ENCODE measurements at places on chromosomes 2 and 18.

DNA sequence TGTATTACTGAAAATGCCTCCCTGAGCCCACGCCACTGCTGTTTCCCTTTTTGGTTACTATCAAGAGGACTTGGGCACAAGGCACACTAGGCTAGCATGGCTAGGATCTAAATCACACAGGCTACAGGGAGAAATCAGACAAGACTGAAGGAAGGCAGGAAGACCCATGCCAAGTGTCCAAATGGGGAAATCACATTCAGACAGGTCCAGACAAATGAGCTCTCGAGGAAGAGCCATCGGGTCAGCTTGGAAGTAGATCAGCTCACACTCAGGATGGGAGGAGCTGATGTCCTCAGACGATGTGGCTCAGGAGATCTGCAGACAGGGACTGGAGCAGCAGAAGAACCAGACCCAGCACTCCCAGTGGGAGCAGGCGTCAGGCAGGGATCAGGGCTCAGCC, 113.2 kb downstream of the COL6A3 start:
- DNase-seq: no peak

GRCh38 chr2:130824492-130825061, 12.1 kb upstream of the ARHGEF4 start:
- no peak for DNase-seq

GRCh38 chr2:23330214-23330613, 54.8 kb upstream of the KLHL29 start:
- DNase-seq: no peak

GRCh38 chr2:71637736-71638135, 184.4 kb downstream of the DYSF start:
- DNase-seq: no peak

DNA sequence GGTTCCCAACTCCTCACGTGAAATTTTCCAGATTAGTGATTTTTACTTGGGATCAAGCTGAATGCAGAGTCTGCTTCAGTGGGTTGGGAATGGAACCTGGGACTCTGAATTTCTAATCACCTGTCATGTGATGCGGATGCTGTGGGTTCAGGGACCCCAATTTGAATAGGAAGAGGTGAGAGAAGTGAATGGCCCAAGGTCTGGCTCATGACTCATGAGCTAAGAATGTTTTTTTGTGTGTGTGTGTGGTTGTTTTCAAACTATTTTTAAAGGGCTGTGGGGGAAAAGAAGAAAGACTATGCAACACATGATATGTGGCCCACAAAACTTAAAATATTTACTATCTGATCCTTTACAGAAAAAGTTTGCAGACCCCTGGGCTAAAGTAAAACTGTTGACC, 108.5 kb upstream of the CYRIA start:
- no peak for DNase-seq

GRCh38 chr2:156649596-156649995, 213.4 kb downstream of the GPD2 start:
- DNase-seq: no peak

GRCh38 chr18:31977270-31977872, 34.4 kb upstream of the TRAPPC8 start:
- DNase-seq: no peak

- no peak for DNase-seq
Observed at GRCh38 chr2:152083202-152083875, 15.5 kb downstream of the CACNB4 start.

DNA sequence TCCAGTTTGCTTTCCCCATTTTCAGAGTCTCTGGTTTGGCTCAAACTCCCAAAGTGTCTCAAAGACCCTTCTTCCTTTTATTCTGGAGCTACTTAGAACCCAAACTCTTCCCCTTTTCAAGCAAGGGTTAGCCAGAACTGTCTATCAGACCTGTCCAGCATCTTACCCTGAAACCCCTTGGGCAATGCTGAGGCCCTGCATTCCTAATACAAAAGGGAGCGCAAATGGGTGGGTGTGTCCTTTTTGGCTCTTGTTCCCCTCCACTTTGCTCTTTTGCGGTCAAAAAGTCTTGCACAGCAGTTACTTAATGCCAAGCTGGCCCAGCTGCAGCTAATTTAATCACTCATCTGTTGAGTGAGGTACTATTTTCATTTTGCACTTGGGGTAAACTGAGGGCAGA, 231.2 kb upstream of the FOSL2 start:
- DNase-seq: no peak

GRCh38 chr2:168392024-168392423, 64.0 kb upstream of the CERS6 start:
- no peak for DNase-seq

- no peak for DNase-seq
Observed at GRCh38 chr18:39487932-39488331, 1922.3 kb upstream of the CELF4 start.

DNA sequence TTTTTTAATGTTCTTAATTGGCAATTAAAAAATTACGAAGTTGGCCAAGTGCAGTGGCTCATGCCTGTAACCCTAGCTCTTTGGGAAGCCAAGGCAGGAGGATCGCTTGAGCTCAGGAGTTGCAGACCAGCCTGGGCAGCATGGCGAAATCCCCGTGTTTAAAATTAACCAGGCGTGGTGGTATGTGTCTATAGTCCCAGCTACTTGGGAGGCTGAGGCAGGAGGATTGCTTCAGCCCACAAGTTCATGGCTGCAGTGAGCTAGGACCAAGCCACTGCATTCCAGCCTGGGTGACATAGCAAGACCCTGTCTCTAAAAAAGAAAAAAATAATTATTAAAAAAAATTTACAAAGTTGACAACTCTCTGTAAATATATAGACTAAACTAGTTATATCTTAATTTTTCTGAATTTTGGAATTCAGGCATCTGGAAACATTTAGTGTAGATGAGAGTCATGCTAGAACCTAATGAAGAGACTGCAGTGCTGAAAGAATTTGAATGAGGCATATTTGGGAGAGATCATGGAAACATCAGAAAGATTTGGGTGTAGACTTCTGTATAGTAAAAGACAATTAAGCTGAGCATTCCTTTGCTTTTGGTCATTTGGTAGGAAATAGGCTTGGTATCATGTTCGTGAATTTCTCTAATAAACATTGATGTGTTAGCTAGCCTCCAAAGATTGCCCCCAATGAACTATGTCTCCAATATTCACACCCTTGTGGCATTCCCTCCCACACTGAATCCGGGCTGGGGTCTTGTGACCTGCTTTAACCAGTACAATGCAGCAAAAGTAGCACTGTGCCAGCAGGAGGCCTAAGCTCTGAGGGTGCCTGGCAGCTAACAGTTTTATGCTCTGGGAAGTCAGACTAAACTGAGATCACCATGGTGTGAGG, 4.2 kb upstream of the ROCK1 start:
- no peak for DNase-seq

- DNase-seq: no peak
Observed at GRCh38 chr2:107027205-107027604, 141.2 kb upstream of the ST6GAL2 start.

- DNase-seq: no peak
Observed at GRCh38 chr18:63144748-63145147, 174.8 kb downstream of the BCL2 start.

- DNase-seq: no peak
Observed at GRCh38 chr2:240434728-240435456, 571 bp upstream of the GPC1 start.

GRCh38 chr2:230227216-230227615, 1.7 kb downstream of the SP140 start:
- DNase-seq: no peak

DNA sequence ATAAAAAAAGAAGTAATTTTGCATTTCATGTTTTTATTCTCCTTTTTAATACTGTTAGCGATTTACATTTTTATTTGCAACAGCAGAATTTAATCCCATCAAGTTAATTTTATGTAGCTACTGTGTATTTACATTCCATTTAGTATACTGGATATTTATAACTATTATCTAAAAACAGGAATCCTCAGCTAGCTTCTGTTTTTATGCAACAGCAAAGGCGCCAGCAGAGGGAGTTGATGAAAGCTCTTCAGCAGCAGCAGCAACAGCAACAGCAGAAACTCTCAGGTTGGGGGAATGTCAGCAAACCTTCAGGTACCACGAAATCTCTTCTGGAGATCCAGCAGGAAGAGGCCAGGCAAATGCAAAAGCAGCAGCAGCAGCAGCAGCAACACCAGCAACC, 26.2 kb upstream of the SNORC start:
- DNase-seq: no peak

GRCh38 chr2:106797494-106797893, 88.5 kb downstream of the ST6GAL2 start:
- no peak for DNase-seq

DNA sequence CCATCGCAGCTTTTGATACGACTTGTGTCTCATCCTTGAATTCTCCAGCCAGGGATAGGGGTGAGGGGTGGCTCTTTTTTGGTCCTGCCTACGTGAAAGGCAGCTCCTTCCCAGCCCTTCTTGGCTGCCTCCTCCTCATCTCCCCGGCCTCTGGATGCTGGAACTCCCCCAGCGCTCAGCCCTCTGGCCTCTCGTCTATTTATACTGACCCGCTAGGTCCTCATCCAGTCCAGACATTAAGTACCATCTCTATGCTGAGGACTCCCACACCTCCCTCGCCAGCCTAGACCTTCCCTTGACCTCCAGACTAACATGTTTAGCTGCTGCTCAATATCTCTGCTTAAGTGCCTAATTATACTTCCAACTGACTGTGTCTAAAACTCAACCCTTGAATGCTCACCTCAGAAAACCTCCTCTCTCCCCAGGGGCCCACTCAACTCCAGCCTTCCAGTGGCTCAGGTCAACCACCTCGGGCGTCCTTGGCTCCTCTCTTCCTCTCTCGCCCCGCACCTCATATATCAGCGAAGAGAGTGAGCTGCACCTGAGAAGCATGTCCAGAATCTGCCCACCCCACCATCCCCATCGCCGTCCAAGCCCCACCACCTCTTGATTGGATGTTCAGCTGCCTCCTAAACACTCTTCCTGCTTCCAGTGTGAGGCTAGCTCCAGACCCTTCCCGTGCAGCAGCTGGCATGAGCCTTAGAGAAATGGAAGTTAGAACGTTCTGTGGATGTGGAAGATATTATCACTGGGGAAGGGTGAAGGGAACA, 34.8 kb downstream of the TOGARAM2 start:
- no peak for DNase-seq

- DNase-seq: no peak
Observed at GRCh38 chr2:36801088-36801487, 104.6 kb downstream of the VIT start.

Measured in cortex of kidney (tissue), 1 donor.